ENCODE measurements at places on chromosomes 11 and 22.

DNA sequence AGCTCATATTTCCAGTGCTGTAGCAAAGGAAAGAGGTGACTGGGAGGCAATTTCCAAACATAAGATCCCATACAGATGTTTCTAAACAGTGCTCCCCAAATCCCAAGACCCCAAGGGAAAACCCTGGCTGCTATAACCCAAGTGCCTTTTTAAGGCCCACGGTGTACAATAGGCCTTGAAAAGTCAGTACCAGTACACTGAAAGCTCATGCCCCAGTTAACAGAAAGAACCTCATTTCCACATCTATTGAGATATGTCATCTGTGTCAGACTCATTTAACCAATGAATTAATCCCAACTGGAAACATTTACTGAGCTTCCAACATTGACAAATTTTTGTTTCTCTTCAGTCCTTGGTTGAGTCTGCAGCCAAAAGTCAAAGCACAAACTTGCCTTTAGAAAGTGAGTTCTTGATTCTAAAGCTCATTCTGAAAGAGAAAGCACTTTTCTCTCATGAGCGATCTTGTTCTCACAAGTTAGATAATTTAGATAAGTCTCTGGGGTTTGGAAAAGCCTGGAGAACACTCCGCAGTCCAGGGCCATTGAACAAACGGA is 239.8 kb upstream of the ARHGAP20 start:
- DNase-seq, result no peak

DNA sequence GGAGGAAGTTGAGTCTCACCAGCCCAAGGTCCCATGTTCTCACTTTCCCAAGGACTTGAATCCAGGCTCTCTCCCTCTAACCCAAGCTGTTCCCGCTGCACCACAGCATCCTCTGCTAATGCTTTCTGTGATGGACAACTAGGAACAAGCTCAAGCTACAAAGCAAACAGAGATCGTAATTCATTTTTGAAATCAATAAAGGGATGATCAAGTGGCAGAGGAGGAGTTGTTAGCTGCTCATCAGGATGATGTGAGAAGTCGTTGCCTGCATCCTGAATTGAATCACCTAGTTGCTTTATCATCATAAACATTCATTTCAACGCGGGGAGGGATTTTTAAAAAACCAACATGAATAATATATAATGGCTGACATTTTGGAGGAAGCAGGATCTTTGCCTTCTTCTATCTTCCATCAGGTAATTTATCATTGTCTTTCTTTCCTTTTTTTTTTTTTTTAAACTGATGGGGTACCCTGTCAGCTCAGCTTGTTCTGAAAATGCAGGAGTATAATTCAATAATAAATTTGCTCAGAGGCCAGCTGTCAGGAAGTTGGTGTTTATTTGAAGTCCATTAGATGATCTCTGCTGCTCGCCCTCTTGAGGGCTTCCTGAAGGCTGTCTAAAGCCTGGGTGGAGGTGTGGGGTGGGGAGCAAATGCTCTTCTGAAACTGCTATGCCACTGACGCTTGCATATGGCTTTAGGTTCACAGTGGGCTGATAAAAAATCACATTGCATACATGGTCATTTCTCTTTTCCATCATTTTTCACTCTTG is 174.4 kb upstream of the NARS2 start:
- DNase-seq, result no peak

DNA sequence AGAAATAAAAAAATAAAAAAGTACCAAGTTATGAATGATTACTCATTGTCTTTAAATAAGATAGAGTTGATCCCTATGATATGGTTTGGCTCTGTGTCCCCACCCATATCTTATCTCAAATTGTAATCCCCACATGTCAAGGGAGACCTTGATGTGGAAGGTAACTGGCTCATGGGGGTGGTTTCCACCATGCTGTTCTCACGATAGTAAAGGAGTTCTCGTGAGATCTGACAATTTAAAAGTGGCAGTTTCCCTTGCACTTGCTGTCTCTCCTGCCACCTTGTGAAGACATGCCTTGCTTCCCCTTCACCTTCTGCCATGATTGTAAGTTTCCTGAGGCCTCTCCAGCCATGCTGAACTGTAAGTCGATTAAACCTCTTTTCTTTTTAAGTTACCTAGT is 18.8 kb downstream of the QSER1 start:
- no peak for DNase-seq

GRCh38 chr22:46072110-46072881 is 78.0 kb upstream of the PPARA start:
- DNase-seq, result peak; percentile 24

DNA sequence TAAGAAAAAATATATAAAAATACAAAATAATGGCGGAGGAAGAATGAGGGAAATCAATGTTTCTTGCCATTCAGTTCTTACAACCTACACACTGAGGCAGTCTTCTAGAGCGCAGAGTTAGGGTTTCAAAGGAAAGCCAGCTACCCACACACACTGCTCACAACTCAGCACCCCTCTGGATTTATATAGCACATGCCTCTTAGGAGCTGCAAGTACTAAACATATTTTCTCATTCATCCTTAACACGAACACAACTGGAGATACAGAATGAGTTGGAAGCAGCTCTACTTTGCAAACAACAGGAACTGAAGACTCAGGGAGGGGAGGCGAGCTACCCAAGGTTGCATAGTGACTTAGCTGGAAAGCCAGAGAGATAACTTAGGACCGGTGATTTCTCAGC is 293.8 kb downstream of the CTTN start:
- no peak for DNase-seq

DNA sequence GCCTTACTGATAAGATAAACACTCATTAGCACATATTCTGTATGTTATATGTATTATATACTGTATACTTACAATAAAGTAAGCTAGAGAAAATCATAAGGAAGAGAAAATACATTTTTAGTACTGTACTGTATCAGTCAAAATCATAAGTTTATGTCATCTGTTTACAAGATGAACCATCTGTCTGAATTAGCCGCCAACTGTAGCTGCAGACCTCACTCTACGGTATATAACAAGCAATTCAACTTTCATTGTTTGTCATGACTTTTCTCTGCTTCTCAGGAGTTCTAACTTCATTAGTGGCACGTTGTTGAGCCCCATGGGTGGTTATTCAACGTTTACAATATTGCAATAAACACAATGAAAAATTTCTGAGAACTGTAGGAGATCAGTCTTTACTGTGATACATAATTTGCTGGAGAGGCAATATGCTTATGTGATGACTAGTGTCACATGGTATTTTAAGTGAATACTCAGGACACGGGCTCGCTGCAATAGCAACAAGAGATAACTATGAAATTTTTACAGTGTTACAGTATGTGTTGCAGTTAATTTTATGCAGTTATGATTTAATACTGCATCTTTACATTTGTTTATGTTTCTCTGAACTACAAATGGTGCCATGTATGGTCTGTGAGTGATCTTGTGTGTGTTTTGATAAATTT is 132.2 kb upstream of the CTSC start:
- DNase-seq, result no peak

DNA sequence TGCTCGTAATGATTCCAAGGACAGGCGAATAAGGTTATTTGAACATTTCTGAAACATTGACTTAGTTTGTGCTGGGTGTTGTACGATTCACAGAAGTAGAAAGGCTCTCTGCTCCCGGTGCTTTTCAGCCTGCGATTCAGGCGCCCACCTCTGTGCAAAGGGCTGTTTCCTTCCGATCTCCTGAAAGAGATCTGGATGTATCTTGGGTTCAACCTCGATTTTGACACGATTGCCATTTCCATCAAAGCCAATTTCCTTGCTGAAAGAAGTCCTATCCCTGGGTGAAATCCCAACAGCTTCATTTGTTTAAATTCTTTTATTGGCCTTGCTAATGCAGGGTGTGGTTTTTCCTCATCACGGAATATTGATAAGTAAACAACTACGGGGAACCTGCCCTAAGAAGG is 1.1 kb upstream of the ZC3H12C start:
- no peak for DNase-seq

DNA sequence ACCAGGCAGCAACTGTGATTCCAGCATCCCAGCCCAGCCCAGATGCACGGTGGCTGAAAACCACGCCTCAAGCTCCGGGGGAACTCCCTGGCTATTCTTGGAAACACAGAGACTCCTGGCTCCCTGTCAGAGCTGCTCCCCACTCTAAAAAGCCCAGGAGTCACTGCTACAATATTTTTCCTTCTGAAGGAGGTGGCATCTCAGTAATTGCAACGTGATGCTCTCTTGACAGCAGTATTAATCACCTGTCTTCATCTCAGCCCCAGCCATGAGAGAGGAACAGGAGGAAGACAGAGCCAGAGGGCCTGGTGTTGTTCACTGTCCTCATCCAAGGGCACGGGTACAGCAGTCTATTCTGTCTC is 26.9 kb downstream of the DRD2 start:
- DNase-seq, result no peak

DNA sequence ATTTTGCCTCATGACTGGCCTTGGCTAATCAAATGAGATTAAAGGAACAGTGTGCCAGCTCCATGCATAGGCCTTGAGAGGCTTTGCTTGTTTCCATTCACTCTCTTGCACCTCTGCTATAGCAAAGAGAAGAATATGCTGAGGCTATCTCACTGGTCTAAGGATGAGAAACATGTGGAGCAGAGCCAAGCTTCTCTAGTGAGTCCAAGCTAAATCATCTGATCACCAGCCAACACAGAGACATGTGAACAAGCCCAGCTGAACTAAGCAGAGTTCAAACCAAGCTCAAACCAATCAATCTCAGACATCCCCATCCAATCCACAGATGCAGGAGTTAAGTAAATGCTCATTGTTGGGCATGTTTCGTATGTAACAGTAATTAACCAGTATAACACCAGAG is 69.4 kb upstream of the API5 start:
- DNase-seq, result no peak

DNA sequence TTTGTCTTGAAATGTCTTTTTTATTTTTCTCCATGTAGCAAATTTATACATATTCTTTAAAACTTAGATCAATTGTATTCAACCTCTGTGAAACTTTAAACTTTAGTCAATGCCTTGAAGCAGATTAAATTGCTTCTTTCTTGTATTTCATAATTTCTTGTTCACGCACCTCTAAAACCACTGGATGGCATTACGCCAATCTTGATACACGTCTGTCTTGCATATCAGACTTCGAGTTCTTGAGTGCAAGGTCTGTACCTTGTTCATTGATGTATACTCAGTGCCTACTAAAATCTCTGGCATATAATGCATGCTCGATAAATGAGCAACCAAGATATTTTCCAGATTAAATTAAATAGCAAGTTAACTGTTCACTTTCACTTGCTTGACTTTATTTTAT is 236.8 kb downstream of the CASP12 start:
- no peak for DNase-seq

GRCh38 chr11:72943664-72944063 is 129.5 kb downstream of the ATG16L2 start:
- no peak for DNase-seq

DNA sequence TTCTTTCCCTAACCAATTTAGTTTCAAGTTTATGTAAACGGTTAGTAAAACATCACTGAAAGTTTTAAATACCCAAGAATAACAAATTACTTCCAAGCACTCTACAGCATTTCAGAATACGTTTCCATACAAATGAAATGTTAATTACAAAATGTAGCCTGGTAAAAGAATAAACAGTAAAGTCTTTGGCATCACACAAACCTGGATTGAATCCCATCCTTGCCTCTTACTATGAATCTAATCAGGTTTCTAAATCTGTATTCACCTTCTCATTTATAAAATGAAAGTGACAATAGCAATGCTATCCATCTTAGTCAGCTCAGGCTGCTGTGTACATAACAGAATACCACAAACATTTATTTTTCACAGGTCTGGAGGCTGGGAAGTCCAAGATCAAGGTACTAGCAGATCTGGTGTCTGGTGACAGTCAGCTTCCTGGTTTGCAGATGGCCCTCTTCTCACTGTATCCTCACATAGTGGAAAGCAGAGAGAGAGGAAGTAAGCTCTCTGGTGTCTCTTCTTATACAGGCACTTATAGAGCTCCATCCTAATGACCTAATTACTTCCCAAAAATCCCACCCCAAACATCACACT is 19.2 kb downstream of the FAM168A start:
- no peak for DNase-seq

GRCh38 chr11:134558916-134559601 is 147.0 kb upstream of the B3GAT1 start:
- DNase-seq, result no peak

GRCh38 chr22:43004362-43005035 is 10.4 kb downstream of the PACSIN2 start:
- DNase-seq, result no peak

GRCh38 chr22:19619144-19620009 is 94.9 kb upstream of the SEPTIN5 start:
- no peak for DNase-seq

- DNase-seq, result no peak
These were observed 74.7 kb downstream of the BUD13 start for GRCh38 chr11:116698080-116698479.

DNA sequence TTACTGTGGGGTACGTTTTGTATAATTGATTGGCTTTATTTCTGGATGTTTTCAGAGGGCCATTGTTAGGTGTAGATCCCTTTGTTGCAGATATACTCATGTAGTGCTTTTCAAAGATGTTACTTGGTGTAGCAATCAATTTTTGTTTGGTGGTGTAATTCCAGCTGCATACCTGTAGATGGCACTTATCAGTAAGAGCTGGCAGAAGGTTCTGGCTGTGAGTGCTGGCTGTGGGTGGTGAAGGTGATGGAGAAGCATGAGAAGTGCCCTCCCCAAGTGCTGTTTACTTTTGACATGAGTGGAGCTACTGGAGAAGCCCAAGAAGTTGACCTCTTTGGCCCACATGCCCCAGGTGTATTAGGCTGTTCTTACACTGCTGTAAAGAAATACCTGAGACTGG is 1074.9 kb downstream of the FAM181B start:
- no peak for DNase-seq

DNA sequence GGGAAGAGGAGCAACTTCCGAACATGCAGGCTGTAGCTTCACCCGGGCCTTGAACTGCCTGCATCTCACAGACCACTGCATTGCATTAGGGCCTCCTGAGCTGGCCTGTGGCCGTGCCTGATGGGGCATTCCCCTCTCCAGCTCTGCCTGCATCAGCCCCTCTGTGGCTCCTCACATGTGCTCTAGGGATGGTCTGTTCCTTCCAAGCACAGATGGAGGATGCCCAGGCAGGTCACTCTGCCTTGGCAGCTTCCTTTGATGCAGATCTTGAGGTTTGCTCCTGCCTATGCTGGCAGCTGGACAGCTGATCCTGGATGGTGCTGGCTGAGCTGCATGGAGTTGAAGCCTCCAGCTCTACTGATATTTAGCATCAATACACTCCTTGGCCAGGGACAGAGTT is 28.5 kb downstream of the AMPD3 start:
- no peak for DNase-seq

GRCh38 chr11:134170919-134171281 is 52.9 kb downstream of the NCAPD3 start:
- no peak for DNase-seq

- no peak for DNase-seq
These were observed 41.3 kb upstream of the CXCR5 start for GRCh38 chr11:118842369-118842768.

- no peak for DNase-seq
These were observed at the start of gene TMEM132A for GRCh38 chr11:60924110-60924905. TSS of gene TMEM132A (plus strand) at chr11:60924460. CDS start at chr11:60924634, 174 bp downstream.

GRCh38 chr22:49779853-49780697 is 47.6 kb downstream of the BRD1 start:
- DNase-seq, result no peak

GRCh38 chr11:119686177-119686882 is 42.7 kb downstream of the NECTIN1 start:
- no peak for DNase-seq

DNA sequence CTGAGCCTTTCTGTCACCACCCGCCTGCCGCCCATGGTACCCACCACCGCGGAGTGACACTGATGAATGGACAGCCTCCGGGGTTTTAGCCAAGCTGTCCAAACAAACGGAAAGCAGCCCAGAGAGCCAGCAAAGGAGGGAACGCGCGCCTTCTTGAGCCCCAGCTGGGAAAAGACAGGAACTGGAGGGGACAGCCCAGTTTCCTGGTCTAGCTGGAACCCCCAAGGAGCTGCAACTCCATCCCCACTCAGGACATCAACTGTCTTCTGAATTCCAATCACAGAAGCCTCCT is 33.7 kb downstream of the SHISAL1 start:
- no peak for DNase-seq

Measured in stimulated activated naive CD4-positive, alpha-beta T cell (primary cell).